Naive thymus-derived CD8-positive, alpha-beta T cell (primary cell): ENCODE measurements at places on chromosomes 7 and 10. TPM values are rescaled to one million over a fixed set of nuclear protein-coding genes. Genes with fewer than 3 reads are reported as not detected.

Gene GRID1
- total RNA-seq: not detected

Gene ZC3HAV1L
- 0.36 TPM for total RNA-seq

Gene FKBP9
- not detected for total RNA-seq

Gene COL1A2
- total RNA-seq: not detected

Gene ADAMTS14
- total RNA-seq: not detected
